Left renal pelvis (tissue), 4 donors: ENCODE measurements at places on chromosomes 2 and 18.

DNA sequence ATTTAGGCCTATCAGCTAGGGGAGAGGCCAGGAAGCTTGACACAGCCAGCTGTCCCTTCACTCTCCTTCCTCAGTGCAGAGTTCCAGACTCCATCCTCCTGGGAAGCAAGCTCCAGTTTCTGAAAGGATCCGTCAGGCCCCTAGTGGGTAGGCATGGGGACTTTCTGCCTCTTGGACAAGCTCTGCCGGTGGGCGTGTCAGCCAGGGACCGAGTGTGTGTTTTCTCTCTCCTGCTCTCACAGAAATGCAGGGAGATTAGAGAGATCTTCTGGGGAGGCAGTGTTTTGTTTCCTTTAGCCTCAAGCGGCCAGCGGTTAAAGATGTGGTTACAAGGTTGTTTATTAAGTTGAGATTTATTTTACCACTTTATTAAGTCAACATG, 29.9 kb upstream of the OTOS start:
- DNase-seq, result no peak

GRCh38 chr2:36562240-36562639, 35.7 kb downstream of the FEZ2 start:
- no peak for DNase-seq

- DNase-seq, result no peak
Observed at GRCh38 chr2:40844353-40845277, 392.7 kb upstream of the SLC8A1 start.

- DNase-seq, result no peak
Observed at GRCh38 chr2:62774555-62775366, 69.2 kb downstream of the EHBP1 start.

DNA sequence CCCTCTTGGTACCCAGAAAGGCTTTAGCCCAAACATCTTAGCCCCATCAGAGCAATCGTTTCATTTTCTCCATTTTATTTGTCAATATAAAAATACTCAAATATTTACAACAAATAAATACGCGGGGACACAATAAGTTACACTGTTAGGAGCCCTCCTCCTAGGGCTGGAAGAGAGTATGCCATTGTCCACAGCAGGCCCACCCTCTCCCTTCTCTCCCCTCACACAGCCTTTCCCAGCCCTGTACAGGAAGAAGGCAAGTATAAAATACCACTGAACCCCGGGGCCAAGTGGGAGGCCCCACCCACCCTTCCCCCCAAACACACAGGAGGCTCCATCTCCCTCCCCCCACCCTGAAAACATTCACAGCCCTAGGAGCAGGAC, 1.9 kb upstream of the ANKRD39 start:
- DNase-seq, result no peak

DNA sequence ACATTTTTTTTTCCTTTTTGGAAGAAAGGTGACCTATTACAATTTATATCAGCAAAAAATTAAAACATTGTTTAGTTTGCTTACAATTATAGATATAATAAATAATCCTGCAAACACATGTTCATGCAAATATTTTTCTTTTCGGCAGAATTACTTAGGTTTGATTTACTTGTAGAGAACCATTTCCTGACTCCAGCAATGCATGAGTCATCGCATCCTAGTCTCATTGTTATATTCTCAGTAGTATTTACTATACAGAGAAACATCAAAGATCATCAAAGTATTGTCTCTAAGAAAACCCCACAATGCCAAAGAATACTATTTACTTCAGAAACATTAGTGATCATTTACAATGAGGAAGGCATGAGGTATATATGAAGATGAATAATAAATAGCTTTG, 40.4 kb upstream of the MTIF2 start:
- no peak for DNase-seq

DNA sequence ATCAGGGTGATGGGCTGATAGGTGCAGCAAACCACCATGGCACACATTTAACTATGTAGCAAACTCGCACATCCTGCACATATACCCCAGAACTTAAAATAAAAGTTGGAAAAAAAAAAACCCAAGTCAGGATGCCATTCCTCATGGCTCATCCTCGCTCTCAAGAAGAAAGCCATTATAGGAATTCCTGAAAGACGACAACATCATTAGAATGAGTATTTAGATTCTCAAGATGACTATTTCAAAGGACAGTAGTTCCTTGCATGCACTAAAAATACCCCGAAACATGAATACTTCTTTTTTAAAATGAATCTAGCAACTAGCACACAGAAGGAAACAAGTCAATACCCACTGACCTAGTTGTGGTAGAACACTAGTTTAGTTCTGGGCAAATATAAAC, 285.8 kb upstream of the REV1 start:
- no peak for DNase-seq

DNA sequence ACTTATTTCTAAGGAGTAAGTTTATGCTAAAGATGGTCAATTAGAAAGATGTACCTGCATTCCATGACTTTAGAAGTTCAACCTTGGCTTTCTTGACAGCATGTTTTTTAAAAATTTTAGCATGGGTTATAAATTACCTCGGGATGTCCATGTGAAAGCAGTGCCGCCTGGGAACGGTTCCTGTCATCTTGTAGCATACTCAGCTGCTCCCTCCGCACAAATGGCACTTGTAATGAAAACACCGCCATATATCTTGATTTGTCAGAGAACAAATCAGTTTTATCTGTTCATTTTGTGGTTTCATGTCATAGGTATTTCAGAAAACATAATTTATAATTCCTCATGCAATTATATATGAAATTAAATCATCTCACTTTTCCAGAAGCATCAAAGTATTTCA, 38.3 kb downstream of the SATB2 start:
- no peak for DNase-seq

GRCh38 chr2:66569321-66569851, 134.5 kb downstream of the MEIS1 start:
- DNase-seq, result no peak

DNA sequence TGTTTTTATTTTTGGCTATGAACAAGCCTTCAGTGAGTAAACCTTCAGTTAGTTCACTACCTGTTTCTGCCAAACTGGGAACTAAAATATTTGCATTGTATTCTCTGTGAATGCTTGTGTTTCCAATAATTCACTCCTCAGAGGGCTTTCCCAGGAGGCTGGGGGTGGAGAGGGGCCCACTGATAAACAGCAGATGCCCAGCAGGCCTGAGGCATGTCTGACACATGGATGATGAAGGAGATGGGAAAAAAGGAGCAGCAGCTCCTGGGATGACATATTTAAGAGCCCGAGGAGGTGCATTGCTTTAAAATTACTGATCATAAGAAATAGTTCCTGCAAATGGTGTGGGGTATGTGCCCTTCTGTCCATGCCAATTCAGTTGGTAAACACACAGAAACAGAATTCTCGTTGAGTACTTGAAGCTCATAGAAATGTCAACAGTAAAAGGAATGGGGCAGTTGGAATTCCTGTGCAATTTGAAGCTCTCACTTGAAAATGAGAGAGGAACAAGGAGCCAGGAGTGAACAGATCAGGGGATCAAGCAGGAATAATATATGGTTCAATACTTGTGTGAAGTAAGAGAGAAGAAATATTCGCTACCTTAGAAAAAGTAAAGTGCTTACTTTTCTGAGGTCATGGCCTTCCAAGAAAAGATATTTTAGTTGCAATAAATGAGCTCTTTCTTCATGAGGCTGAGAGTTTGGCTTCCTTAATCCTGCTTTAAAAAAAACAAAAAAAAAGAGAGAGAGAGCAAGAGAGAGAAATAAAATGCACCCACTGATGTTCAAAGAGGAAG, 22.0 kb upstream of the HNMT start:
- no peak for DNase-seq

DNA sequence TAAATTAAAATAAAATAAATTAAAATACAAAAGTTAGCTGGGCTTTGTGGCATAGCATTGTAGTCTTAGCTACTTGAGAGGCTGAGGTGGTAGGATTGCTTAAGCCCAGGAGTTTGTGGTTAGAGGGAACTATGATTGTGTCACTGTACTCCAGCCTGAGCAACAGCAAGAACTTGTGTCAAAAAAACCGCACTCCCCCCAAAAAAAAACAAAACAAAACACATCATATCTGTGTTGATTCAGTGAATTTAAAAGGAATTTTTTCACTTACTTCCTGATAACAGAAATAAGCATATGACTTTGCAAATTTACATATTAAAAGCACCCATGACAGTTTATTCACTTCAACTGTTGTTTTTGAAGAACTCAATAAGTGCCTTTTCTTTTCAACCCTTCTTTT, 68.1 kb upstream of the PELI1 start:
- no peak for DNase-seq

DNA sequence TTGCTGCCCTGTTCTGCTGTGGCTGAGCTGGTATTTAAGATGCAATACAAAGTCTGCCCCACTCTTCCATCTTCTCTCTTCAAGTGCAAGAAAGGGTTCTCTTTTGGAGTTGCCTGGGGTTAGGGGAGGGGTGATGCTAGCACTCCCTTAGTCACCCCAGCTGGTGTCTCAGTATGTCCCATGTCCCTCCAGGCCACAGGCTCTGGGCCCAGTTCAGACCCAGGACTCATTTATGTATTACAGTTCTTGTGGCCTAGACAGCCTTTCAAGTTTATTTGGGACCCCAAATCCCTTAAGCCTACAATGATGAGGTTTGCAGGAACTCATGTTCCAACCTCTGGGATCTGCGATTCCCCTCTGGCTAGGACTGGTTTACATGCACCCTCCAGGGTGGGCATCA, 47.2 kb upstream of the CCDC141 start:
- DNase-seq, result no peak

GRCh38 chr18:62140259-62140658, 46.6 kb downstream of the PIGN start:
- DNase-seq, result no peak

DNA sequence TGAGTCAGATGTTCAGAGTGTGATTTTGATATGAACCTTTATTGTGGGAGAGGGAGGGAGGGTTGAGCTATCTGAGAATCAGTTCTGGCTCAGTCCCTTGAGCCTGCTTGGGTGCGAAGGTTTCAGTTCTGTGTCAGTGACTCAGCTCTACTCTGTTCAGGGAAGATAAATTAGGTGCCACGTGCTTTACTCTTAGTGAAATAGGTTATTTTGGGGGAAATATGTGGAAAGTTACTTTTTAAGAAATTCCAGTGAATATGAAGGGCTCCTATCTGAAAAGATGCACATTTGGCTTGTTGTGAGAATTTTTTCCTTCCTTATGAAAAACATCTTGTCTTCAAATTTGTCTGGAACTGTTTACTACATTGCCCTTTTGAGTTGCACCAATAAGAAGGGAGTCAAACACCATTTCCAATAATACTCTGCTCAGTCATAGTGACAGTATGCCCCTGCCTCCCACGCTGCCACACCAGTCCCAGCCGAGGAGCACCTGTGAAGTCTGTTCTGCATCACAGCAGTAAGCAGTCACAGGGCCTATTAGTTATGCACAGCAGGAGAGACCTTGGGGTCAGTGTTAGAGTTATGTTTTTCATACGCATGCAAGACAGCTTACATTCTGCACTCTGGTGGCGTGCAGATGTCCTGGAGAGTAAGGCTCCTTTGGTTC, 32.8 kb upstream of the DNAH7 start:
- DNase-seq, result no peak

GRCh38 chr2:10260130-10260529, 42.6 kb upstream of the HPCAL1 start:
- DNase-seq, result no peak

DNA sequence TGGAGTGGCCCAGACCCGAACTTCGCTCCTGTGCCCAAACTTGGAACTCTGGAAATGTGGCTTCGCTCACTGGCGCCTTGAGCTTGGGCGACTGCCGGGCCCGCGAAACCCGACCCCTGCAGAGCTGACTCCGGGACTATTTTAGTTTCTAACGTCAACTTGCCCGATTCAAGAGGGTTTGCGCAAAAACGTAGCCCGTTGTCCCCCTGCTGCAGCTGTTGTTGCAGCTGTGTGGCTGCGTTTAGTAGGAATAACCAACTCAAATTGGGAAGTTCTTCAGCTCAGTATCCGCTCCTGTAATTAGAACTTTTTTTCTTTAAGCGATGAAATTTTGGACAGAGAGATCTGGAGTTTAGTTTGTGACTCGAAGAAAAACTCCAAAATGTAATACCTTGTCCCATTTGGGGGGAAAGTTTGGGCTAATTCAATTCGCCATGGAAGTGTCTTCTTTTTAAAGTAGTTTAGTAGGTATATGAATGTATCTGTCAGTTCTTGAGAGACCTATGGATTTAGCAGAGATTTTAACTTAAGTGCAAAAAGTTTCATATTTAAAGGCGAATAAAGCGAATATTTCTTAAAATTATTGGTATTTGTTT, 559 bp downstream of the MYL12A start:
- peak; percentile 22 for DNase-seq

DNA sequence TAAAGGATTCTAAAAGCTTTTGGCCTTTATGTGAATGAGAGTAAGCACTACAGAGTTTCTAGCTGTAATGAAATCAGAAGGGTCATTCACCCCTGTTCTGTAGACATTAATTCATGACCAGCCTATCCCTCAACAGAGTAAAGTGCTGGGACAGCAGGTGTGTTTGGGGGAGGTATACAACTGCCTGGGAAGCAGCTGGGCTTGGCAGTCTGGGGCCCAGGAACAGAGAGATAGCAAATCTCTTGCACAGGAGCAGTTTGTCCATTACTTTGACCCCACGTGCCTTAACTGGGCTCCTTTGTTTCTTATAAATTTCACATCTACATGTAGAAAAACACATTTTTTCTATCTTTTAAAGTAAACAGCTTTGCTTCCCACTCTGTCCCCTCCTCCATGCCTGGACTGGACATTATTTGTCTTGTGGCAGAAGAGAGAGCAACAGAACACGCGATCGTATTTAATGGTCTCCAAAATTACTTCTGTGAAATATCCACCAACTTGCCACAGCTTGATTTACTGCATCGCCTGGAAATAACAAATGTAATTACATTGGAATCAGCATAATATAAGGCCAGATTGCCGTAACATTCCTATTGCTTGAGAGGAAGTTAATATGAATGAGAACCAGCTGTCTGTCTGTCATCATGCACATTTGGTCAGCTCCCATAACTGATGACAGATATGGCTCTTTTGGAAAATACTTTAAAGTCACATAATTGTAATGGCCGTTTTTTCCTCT, 263.8 kb downstream of the RBM43 start:
- no peak for DNase-seq

DNA sequence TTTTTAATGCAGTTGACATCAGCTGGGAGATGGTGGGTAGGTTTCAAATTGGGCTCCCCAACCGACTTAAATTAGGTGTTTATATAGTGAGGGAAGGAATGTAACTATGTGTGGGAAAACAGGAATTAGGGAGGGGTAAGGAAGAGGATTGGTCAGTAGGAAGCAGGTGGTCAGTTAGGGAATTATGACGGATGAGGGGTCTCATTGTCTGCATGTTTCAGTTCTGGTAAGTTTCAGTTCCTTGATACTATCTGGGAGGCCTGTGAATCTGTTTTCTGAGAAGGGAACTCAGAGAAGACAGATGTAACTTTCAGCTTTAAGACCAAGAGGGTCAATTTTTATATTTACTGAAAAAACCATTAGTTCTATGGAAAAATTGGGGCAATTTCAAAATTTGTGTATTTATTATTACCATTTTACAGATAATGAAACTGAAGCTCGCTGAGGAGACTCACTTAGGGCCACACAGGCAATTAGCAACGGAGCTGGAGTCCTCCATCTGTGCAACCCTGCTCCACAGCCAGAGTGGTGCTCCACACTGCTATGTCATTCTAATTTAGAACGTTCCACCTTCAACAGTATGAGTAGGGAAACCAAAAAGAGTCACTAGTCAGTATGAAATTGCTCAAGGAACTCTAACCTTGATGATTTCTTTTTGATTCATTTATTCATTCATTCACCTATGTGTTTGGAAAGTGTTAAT, 36.0 kb upstream of the CCDC195 start:
- no peak for DNase-seq

GRCh38 chr2:68971591-68972231, 2.7 kb upstream of the GKN1 start:
- DNase-seq, result no peak

GRCh38 chr2:157819761-157820160, 56.4 kb downstream of the ACVR1 start:
- no peak for DNase-seq

- DNase-seq, result no peak
Observed at GRCh38 chr2:68857202-68857845, 13.9 kb downstream of the BMP10 start.
